ENCODE measurements at places on chromosomes 4 and X. TPM values are rescaled to one million over a fixed set of nuclear protein-coding genes. Genes with fewer than 3 reads are reported as not detected.

Gene MAGEC3
- total RNA-seq, result not detected

Gene STIM2
- total RNA-seq, result 13.1 TPM

Gene BANK1
- total RNA-seq, result 0.58 TPM

Gene KIAA1210
- total RNA-seq, result 0.03 TPM

Gene HTN3
- not detected for total RNA-seq

All from A549 treated with AZD2906 at 1 μM for 4 hours (cell line).